Fibroblast of mammary gland (primary cell): ENCODE measurements at places on chromosomes 11 and 22.
A peak's percentile ranks its signal among the peaks of the same experiment; 100 is the strongest.

DNA sequence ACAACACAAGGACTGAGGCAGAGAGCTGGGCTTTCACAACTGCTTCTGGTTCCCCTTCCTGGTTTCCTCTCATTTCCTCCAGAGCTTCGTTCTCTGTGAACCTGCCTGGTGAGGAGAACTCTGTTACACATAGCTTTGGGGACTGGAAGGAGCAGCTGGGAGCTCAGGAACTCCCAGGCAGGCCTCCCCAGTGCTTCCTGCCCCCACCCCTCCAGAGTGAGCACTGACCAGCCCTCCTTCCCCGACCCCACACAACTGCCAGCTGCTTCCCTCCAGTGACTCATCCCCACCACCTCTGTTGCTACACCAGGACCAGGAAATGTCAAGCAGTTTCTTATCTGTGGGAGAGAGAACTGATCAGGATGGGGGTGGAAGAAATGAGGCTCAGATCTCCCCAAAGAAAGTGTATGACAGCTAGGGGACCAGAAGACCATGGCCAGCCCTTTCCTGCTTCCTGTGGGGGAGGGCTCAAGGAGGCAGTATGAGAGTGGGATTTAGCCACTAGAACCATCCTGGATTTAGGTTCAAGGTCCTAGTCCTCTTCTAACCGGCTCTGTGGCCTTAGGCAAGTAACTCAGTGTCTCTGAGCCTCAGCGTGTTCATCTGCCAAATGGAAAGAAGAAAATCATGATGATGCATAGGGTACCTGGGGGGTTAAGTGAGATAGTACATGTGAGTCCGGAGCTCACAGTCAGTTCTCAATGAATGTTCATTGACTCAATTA, 4.5 kb upstream of the TP53I11 start:
- DNase-seq, result peak; percentile 85

- no peak for DNase-seq
These were observed 722.6 kb downstream of the TBC1D22A start for GRCh38 chr22:47484960-47485569.

DNA sequence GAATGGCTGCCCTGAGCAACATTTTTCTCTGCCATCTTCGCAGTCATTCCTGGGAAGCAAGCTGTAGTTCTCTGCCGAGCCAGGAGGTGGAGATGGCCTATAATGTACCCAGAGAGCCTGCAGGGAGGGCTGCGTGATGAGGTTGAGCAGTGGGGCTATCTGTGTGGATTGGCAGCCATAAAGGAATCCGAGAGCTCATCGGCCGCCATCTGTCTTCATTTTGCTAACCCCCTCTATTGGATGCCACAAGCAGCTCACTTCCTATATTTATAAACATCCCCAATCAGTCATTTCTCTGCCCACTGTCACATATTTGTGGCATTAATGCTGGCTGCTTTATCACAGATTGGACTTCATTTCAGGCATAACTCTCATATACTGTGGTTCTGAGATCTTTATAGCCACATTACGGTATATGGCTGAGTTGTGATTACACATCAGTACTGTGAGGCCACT, 209.5 kb downstream of the NTM start:
- peak; percentile 21 for DNase-seq

- DNase-seq, result no peak
These were observed 44.6 kb upstream of the ZBED5 start for GRCh38 chr11:10902301-10903063.

DNA sequence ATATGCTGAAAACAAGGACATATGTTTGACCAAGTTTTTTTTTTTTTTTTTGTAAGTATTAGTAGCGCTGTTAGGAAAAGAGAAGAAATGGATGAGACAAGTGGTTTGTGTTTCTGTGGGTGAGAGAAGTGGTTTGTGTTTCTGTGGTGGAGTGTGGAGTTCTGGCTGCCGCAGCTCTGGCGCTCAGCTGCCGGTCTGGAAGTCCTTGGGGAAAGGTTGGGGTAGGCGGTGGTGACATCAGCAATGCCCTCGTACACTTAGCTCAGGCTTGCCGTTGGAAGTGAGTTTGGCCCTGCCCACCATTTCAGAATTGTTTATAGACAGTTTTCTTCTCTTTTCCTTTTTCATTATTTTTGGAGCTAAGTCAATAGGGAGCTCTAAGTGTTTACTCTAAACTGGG, 116.6 kb downstream of the TBC1D22A start:
- peak; percentile 72 for DNase-seq

GRCh38 chr11:68584991-68585524, 99.3 kb upstream of the GAL start:
- DNase-seq, result no peak

DNA sequence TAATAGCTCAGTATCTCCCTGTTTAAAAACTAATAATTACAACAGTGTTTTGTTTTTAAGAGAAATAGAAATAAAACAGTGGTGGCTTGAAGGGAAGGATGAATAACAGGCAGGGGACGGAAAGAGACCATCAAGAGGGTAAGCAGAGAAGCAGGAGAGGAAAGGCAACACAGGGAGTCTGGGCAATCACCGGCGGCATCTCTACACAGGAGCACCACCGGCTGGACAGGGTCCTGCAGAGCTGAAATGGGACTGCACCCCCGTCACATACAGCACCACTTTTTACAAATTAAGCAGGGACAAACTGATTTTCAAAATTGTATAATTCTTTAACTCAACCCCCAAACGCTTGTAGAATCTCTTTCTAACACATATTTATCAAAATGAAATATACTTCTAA, 18.4 kb downstream of the PHF21A start:
- DNase-seq, result no peak

DNA sequence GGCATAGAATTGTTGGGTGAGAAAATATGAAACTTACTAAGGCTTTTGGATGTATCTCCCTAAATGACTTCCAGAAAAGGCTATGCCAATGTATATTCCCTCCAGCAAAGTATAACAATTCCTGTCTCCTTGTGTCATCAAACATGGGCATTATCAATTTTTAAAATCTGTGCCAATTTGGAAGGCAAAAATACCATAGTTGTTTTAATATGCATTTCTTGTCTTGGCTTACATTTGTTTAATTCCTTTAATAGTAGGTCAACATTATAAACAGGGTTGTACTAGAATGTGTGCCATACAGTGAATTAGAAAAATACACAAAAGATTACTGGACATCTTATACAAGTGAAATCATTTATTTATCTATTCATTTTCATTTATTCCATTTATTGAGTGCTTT, 41.6 kb downstream of the DCUN1D5 start:
- DNase-seq, result no peak

DNA sequence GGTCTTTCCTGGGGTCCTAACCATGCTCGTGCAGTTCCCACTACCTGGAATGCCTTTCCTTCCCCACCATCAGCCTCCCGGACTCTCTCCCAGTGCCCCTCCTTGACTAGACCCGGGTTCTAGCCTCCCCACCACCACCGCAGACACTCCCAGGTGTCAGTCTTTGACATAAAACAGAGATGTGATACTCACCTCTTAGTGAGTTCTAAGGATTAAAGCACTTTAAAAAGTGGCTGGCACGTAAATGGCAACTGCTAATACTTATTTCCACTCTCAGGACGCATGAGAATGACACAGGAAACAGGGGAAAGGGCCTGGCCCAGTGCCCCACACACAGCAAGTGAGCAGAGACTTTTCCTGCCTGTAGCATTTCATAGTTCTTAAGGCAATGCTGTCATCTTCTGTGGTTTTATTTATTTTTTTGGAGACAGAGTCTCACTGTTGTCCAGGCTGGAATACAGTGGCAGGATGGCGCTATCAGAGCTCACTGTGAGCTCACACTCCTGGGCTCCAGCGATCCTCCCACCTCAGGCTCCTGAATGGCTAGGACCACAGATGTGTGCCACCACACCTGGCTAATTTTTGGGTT, 1.9 kb upstream of the SLC25A45 start:
- DNase-seq, result peak; percentile 79

DNA sequence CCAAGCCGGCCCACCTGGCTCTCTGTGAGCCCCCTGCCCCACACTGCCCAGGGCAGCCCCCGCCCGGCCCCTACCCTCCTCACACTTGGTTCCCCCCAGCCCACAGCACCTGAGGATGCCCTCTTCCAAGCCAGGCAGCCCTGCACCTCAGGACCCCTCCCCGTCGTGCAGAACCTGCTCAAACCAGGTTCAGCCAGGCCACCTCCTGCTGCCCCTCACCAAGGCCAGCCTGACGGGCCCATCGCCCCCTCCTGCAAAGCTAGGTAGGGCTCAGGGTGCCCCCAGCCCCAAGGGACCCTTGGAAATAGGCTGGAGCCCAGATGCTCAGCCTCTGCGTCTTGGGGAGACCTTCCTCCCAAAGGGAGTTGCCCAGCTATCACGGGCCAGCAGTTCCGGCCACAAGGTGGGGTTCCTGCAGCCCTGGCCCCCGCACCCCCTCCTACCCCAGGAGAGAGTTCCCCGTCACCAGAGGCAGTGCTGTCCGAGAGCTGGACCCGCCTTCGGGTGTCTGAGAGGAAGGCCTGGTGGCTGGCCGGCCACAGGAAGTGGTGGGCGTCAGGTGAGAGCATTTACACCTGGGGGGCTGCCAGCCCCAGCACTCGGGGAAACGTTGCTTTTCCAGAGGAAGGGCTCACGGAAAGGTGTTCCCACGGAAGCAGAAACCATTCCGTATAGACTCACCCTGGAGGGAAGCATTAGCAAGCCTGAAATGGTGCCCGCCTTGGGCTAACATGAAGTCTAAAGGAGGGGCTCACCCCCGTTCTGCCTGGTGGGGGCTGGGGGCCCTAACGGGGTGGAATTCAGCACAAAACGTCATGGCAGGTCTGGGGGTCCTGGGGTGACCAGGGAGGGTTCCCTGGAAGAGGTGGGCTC, 3.2 kb upstream of the SYT8 start:
- no peak for DNase-seq

DNA sequence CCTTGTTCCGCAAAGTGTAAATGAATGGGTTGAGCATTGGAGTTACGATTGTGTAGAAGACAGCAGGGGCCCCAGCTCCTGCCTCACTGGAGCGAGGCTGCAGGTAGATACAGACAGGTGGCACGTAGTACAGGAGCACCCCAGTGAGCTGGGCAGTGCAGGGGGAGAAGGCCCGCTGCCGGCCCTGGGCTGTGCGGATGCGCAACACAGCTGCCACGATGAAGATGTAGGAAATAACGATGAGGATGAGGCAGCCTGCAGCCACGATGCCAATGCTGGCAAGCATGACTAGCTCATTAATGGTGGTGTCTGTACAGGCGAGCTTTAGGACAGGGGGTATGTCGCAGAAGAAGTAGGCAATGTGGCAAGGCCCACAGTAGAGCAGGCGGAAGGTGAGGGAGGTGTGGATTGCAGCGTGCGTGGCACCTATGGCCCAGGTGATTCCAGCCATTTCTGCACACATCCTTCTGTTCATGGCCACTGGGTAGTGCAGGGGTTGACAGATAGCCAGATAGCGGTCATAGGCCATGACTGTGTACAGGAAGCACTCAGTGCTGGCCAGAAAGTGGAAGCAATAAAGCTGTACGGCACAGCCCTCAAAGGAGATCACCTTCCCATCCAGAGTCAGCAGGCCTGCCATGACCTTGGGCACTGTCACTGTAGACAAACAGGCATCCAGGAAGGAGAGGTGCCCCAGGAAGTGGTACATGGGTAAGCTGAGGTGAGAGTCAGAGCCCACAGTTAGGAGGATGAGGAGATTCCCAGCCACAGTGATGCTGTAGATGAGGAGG, 616 bp downstream of the OR10S1 start:
- DNase-seq, result no peak

- DNase-seq, result no peak
These were observed 12.6 kb upstream of the OMP start for GRCh38 chr11:77090046-77090372.

DNA sequence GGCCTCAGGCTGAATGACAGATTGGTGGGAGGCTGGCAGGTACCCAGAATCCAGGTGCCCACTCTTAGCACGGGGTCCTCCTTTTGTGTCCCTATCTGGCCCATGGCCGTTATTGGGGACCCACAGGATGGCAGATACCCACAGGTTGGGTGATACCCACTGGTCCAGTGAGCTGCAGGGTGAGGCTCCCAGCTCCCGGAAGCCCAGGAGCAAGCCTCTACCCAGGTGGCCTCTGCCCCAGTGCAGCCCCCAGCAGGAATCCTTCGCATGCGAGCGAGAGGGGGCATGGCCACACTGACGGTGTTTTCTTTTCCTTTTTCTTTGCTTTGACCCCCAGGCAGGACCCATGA, 116.1 kb downstream of the PHF21B start:
- no peak for DNase-seq

DNA sequence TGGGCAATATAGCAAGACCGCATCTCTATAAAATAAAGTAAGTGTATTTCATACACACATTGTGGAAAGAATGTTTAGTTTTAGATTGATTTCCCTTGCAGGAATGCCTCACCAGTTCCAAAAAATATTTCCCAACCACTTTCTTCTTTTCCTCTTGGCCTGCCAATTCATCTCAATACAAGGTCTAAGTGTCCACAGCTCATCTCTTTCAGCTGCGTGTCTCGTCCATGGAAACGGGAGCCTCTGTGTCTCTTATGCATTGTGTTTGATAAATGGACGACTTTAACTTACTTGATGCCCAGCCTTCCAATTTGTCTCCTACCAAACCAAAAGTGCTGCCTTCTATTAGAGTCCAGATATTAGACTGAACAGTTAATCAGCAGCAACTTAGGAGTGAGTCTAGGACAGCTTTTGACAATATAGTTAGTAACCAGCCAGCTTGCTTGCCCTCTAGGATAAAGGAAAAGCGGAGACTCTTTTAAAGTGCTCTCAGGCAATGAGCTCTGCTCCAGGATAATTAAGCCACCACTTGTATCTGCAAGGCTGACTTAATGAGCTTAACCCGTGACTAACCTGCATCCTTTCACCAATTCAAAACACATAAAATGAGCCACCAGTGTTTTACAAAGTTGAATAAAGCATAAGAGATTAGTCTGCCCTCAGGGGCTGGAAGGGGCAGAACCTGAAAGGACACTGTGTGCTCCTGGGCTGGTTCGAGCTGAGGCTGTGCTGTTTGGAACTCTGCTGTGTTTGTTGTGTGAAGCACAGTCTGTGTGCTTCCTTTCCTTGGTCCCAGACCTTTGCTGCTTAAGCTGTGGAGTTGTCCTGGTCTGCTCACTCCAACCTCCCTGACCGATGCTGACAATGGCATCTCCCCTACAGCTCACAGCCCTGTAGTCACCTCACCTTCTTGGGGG, 27.5 kb downstream of the FBXO7 start:
- peak; percentile 15 for DNase-seq

DNA sequence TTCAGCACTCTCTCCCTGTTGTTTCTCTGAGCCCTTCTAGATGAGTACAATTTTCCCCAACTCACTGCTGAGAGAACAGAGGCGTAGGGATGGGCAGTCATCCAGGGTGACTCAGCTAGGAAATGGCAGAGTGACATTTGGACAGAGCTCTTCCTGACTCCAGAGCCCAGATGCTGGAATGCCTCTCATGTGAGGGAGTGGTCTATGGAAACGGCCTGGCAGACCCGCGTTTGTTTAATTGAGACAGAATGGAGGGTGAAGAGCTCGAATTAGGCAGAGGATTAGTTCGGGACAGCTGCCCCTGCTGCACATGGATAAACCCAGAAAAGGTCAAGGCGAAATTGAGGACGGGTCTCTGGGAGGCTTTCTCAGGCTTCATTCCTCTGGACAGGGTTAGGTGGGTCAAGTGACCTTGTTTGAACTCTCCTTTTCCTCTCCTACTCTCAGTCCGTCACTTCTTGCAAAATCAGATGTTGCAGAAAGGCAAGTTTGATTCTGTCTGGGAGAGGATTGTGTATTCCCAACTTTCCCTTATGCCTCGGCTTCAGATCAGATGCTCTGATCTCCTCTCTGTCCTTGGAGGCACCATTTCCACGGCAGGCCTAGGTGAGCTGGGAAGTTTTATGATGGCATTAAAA, 7.6 kb upstream of the LMO2 start:
- DNase-seq, result peak; percentile 83
